ENCODE measurements at places on chromosomes 16 and 17. TPM values are rescaled to one million over a fixed set of nuclear protein-coding genes. Genes with fewer than 3 reads are reported as not detected.

The KCNJ2 gene
- total RNA-seq = 1.1 TPM

The C17orf113 gene
- total RNA-seq = 2.8 TPM

The BOLA2B gene
- total RNA-seq = 191 TPM

The GPR142 gene
- total RNA-seq = not detected

DNA sequence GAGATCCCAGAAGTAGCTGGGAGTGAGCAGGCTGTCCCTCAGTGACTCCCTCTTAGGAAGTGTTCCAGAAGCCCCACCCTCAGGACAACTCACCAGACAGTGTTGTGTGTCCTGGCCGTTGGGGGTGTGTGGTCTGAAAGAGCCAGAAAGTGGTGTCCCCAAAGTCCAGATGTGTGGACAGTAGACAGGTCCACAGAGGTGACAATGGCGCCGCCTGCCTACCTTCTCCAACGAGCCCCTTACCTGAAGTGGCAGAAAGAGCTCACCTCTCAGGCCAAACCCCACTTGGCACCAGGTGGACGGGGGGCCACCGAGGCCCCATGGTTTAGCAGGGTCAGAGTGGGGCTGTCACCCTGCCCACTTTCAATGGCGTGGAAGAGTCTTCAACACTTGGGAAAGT, 19.9 kb downstream of the C17orf100 start:
- no peak overlapping the region for H3K27ac ChIP-seq
- H3K27me3 ChIP-seq = peaks cover 12% of the 10 kb centered on the region
- DNase-seq = no peak
- no peak overlapping the region for H3K4me3 ChIP-seq
- no peaks in the 10 kb centered on the region for H3K36me3 ChIP-seq
- peaks cover 7% of the 10 kb centered on the region for H3K4me1 ChIP-seq

GRCh38 chr16:85759631-85760419, 8.9 kb upstream of the C16orf74 start:
- H3K27ac ChIP-seq = no peak overlapping the region
- H3K36me3 ChIP-seq = no peaks in the 10 kb centered on the region
- no peak overlapping the region for H3K4me3 ChIP-seq

GRCh38 chr17:48715496-48716399, 6.6 kb downstream of the PRAC1 start:
- H3K4me1 ChIP-seq = peaks cover 35% of the 10 kb centered on the region
- H3K27me3 ChIP-seq = peaks cover 94% of the 10 kb centered on the region
- H3K27ac ChIP-seq = no peak overlapping the region
- no peak for DNase-seq

GRCh38 chr17:37025238-37025637, 76.5 kb downstream of the AATF start:
- peak overlapping the region; percentile 16 for H3K27ac ChIP-seq
- H3K4me1 ChIP-seq = peaks cover 5% of the 10 kb centered on the region
- no peaks in the 10 kb centered on the region for H3K27me3 ChIP-seq
- H3K36me3 ChIP-seq = no peaks in the 10 kb centered on the region
- DNase-seq = no peak
- H3K4me3 ChIP-seq = no peak overlapping the region

- H3K4me1 ChIP-seq = peaks cover 78% of the 10 kb centered on the region
- peak; percentile 40 for DNase-seq
- peaks cover 86% of the 10 kb centered on the region for H3K27me3 ChIP-seq
- peak within 1 kb of the TSS; percentile 91 for H3K4me3 ChIP-seq
Measured at GRCh38 chr17:35432176-35433074, at the start of gene SLFN12. TSS of gene SLFN12 (minus strand) at chr17:35432500. CDS start at chr17:35423028, 9,472 bp downstream.

DNA sequence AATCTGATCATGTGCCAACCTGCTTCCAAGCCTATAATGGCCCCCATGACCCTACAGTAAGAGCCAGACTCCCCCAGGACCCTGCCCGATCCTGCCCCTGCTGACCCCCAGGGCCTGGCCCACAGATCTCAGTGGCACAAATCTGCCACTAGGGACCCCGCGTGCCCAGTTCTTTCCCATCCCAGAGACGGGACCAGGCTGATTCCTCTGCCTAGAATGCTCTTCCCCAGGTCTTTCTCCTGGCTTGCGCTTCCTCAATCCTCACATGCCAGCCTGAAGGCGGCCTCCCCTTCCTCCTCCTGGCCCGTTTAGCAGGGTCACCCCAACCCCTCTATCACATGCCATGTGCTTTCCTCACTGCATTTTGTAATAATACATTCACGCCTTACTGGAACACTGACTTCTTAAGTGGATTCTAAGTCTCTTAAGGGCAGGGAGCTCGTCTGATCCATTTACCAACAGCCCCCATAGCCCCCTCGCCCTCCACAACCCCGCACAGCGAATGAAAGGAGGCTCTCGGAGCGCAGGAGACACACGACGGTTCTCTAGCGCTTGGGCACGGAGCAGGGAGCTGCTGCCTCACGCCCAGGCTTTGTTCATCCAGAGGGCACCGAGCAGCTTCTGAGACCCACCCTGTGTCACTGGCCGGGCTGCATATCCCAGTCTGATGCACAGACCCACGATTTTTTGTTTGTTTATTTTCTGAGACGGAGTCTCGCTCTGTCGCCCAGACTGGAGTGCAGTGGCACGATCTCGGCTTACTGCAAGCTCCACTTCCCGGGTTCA, 1.2 kb downstream of the TRIM65 start:
- H3K27me3 ChIP-seq = no peaks in the 10 kb centered on the region
- peak; percentile 60 for DNase-seq
- peaks cover 26% of the 10 kb centered on the region for H3K4me1 ChIP-seq
- peak overlapping the region; percentile 82 for H3K4me3 ChIP-seq

Measured in WTC11 (cell line).